Activated naive CD4-positive, alpha-beta T cell treated with anti-CD3 and anti-CD28 coated beads, Interleukin-2, amount 10 ng/mL, durations not matched to agents 7 days and 5 days (primary cell): ENCODE measurements at places on chromosomes 7 and 10.

- DNase-seq, result no peak
Observed at GRCh38 chr10:9877978-9878377, 1139.7 kb upstream of the CELF2 start.

- DNase-seq, result no peak
Observed at GRCh38 chr7:8068892-8069686, 100.5 kb downstream of the GLCCI1 start.

DNA sequence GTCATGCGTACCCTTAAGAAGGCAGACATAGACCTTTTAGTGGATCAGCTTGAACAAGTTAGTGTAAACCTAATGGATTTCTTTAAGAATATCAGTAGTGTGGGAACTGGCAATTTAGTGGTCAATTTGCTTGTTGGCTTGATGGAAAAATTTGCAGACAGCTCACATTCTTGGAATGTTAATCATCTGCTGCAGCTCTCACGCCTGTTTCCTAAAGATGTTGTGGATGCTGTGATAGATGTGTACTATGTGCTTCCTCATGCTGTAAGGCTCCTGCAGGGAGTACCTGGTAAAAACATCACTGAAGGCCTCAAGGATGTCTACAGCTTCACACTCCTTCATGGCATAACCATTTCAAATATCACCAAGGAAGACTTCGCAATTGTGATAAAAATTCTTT, 103.4 kb downstream of the ABCA13 start:
- DNase-seq, result no peak

DNA sequence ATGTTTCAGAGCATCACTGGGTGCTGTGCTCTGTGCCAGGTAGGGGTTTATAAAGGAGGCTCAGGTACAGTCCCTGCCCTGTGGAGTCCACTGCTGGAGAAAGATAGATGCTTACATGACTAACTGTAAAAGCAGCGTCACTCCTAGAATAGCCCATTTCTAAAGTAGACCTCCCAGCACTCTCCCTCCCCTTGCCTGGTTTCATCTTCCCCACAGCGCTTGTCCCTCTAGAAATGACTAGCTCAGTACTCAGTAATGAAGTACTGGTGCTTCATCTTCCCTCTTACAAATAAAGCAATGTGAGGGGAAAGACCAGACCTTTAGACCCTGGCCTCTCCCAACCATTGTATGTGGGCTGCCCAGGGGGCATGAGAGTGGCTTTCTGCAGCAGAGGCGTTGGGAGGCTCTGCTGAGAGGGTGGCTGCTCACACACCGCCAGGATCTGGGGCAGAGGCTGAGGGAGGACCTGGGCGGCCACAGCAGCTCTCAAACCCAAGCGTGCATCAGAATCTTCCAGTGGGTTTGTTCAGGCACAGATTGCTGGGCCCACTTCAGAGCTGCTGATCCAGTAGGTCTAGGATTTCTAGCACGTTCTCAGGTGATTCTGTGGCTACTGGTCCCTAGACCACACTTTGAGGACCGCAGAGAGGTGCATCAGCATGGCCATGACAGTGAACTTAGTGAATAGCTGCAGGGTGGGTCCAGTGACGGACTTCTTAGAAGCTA, 110.3 kb upstream of the ANLN start:
- DNase-seq, result no peak

GRCh38 chr10:44462338-44462914, 77.5 kb upstream of the CXCL12 start:
- no peak for DNase-seq

GRCh38 chr7:132059141-132059540, 502.7 kb upstream of the PODXL start:
- DNase-seq, result no peak

- no peak for DNase-seq
Observed at GRCh38 chr7:108347616-108348015, 108.6 kb downstream of the NRCAM start.

DNA sequence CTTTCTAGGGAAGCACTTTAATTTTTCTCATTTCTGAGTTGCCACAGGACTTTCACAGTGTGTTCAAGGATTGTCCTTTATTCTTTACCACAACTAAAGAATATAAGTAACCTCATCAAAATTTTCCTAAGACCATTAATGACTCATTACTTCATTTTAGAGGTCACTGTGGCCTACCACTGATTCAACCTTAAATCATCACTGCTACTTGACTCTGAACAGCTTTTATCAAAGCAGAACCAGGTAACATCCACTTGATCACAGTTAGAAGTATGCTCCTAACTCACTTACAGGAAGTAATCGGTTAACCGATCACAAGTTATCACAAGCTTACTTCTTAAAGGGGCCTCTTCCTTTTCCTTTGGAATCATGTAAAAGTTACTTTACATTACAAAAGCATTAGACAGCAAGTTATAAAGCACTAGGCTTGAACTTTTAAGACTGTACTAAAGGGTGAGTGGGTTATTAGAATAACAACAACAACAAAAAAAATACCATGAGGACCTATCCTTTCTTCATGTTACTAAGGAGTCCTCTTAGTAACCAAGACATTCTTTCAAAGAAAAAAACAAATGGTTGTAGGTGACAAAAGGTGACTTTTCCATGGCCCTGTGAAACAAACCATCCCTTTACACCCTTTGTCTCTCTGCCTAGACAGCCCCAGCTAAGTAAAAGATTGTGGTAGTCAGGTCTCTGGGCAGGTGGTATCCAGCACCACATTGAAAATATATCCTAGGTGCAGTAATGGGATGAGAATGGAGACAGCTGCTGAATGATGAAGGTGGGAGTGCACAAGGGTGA, 40.0 kb upstream of the PDK4 start:
- no peak for DNase-seq

DNA sequence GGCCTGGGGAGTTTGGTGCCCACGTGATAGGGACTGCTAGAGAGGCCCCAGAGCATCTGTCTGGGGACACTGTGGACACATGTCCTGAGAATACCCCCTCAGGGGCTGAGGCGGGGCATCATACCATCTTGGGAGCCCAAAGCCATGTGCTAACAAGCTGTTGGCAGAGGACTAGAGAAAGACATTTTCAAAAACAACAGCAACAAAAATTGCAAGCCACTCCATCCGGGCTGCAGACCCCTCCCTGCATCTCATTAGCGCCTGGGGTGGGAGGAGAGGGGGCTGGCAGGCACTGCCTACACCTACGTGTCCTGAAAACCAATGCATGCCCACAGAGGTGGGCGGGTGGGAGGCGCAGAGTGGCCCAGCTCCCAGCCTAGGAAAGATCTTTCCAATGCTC, 507.4 kb upstream of the PODXL start:
- DNase-seq, result no peak

DNA sequence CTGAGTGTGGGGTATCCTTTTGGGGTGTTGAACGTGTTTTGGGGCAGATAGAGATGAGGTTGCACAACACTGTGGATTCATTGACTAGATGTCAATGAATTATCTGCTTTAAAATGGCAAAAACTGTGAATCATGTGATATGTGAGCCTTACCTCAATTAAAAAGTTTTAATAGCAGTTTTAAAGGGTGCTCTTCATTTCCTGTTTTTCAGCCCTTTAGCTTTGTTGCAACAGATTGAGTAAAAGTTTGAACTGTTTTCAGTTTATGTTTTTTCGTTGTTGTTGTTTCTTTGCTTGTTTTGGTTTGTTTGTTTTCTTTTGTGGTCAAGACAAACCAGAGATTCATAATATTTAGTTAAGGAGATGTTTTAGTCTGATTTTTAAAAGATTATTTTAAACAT, 9.4 kb downstream of the TAS2R41 start:
- DNase-seq, result no peak

GRCh38 chr10:133106516-133106915, 18.8 kb downstream of the ADGRA1 start:
- no peak for DNase-seq

- no peak for DNase-seq
Observed at GRCh38 chr7:63070696-63071095, 928.0 kb upstream of the ZNF722 start.

DNA sequence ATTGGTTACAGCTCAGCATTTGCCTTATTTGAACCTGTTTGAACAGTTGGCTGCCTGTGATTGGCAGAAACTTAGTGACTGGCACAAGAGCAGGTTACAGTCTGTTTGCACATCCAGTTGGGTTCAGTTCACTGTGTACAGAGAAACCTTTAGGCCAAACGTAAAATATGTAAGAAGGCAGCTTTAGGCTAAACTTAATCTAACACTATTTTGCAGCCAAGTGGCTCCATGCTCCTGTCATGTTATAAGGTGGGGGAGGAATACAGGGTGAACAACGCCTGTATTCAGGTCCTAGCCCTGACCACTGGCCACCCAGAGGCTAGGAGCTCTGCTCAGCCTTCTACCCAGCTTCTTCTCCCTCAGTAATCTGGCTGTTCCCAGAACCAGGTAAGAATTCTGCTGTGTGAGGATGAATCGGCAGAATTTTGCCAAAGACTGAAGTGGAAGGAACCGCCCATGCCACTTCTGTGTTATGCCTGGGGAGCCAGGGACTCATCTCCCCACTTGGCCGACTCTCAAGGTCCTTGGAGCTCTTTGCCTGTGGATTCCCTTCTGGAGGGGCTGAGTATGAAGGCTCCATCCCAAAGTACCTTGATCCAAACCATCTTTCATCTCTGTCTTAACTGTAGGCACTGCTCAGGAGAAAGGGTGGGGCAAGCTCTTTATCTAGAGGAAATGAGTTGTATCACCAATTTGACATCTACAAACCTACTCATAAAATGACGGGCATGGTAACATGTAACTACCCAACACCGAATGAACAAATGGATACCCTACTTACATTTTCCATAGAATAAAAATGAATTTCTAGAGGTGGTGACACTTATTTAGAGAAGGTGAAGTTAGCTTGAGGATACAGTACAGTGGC, 164.4 kb upstream of the NAMPT start:
- no peak for DNase-seq

DNA sequence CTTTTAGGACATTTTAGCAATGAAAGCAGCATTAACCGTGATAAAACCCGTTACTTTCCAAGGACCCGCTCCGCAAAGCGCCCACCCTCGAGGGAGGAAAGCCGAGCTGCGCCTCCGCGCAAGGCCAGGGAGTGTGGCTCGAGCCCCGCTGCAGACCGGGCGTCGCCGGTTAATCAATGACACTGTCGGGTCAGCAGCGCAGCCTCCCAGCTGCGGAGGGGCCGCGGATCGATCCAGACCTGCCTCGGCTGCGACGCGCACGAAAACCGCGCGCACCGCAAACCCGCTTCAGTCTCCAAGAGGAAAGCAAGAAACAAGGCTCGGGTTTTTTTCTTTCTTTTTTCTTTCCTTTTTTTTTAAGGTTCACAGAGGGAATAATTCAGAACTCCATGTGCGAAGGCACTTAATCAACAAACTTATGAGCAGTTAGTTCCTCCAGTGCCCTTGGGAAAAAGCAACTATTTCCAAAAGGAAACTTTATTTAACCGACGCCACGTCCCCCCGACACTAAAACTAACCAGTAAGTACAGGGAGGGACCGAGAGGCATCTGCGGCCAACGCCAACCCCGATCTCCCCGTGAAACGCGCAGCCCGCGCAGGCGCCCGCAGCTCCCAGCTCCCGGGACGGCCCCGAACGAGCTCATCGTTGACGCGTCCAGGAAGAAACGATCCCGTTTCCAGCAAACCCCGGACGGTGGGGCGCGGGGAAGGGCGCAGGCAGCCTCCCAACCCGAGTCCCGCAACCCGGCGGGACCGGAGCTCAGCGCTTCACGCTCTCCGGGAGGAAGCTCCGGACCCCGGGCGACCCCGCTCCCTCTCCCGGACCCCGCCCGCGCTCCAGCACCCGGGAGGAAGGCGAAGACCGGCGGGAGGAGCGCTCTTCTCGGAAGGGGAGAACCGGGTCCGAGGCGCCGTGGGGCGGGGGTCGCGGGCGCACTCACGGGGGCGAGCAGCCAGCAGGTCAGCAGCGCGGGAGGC, 598 bp downstream of the VIPR2 start:
- DNase-seq, result peak; percentile 30

DNA sequence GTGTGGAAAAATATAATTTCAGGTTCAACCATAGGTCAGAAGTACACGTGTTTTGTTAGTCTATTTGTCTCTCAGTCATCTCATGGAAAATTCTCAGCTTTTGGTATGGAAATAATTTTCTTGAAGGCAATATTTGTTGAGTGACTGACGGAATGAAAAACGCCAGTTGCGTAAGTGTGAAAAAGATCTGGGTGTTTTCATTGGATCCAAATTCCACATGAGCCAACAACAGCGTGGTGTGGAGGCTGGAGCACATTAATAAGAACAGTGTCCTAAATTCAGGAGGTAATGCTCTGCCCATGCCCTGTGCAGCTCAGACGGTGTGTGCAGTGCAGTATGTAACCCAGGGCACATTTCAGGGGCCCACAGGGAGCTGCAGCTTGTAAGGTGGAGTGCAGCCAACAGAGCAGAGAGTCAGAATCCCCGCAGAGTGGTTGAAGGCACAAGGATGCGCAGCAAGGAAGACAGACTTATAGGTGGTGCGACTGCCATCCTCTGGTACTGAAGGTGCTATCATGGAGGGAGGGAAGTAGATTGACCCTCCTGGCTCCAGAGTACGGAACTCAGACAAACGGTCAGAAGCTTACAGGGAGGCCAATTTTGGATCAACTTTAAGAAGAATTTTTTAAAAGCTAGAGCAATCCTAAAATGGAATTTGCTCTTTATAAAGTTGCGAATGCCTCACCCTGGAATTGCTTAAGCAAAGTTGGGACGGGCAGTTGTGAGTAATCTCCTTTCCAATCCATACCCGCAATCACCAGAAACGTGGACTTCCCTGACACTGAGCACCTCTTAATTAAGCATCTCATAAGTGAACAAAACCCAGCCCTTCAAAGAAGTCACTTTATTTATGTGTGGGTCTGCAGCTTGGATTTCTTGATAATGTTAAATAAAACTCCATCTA, 38.0 kb downstream of the EGFR start:
- no peak for DNase-seq

GRCh38 chr7:151251328-151251688, 2.8 kb upstream of the SMARCD3 start:
- no peak for DNase-seq

DNA sequence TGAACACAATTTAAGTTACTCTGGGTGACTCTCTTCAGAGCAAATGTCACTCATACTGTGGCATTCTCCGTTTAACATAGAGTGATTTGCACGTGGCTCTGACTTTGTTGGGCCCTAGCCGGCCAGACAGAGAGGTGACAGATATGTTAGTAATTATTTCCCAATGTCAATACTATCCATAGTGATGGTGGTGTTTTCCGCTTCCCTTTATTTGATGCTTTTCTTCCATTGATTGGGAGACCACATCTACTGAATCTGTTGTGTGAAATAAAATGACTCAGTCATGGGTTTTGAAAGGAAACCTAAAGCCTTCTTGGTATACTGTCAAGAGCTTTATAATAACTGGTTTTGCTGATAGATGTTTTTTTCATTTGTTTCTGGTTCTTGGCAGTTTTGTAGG, 7.4 kb downstream of the AVL9 start:
- no peak for DNase-seq

- DNase-seq, result no peak
Observed at GRCh38 chr10:119263951-119264617, 56.7 kb downstream of the GRK5 start.

- no peak for DNase-seq
Observed at GRCh38 chr10:29618341-29619171, 16.2 kb downstream of the SVIL start.

GRCh38 chr7:25259487-25260243, 31.4 kb upstream of the NPVF start:
- DNase-seq, result peak; percentile 79
